Heart right ventricle (tissue), 16 donors: ENCODE measurements at places on chromosomes 12 and 14. TPM values are rescaled to one million over a fixed set of nuclear protein-coding genes. Genes with fewer than 3 reads are reported as not detected.

Gene PLEKHD1
- 0.01 TPM for polyA plus RNA-seq

DNA sequence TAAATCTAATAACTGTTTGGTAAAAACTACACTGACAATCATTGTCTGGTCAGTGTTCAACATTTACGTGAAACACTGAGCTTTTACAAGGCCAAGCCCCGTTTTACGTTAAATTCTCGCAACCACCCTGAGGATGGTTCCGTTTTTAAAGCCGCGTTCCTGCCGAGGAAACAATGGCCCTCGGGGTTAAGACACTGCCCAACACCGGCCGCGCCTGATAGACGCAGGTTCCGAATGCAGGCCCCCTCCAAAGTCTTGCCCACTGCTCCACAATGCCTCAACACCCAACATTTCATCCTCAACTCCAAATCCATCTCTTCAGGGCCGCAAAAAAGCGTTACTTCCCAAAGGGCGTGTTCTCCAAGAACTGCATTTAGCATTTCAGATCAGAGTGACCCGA is 953 bp upstream of the SNRPF start:
- DNase-seq = no peak

- no peak for DNase-seq
These were observed 42.4 kb upstream of the GPATCH2L start for GRCh38 chr14:76109087-76109880.

DNA sequence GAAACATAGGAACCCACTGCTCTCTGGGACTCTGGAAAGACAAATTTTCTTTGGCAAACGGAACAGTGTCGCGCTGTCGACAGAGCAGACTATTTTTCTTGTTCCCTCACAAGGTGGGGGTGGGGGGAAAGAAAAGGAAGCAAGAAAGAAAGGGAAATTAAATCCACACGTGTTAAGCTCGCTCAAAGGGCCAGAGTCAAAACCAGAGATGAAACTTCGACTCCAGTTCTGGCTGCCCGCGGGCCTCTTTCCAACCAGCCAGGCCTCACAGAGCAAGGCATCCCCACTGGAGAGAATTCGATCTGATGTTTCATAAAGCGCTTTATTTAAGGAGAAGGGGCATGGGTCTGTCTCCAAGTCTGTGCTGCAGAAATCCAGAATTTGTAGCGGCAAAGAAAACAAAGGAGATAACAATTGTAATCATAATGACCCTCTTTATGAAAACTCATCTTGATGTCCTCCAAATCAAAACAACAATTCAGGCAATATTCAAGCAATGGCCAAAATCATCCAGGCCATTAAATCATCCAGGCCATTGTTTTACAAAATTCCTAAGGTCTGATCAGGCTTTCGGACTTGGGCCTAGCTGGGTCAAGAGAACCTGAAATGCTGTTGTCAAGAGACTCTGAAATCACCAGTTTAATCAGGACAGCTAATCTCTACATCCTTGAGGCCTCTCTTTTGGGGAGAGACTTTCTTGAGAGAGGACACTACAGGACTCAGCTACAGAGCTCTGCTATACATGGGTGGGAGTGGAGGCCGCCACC is 5.3 kb upstream of the TBX5 start:
- no peak for DNase-seq

Gene PPP1R36
- polyA plus RNA-seq = 0.59 TPM

DNA sequence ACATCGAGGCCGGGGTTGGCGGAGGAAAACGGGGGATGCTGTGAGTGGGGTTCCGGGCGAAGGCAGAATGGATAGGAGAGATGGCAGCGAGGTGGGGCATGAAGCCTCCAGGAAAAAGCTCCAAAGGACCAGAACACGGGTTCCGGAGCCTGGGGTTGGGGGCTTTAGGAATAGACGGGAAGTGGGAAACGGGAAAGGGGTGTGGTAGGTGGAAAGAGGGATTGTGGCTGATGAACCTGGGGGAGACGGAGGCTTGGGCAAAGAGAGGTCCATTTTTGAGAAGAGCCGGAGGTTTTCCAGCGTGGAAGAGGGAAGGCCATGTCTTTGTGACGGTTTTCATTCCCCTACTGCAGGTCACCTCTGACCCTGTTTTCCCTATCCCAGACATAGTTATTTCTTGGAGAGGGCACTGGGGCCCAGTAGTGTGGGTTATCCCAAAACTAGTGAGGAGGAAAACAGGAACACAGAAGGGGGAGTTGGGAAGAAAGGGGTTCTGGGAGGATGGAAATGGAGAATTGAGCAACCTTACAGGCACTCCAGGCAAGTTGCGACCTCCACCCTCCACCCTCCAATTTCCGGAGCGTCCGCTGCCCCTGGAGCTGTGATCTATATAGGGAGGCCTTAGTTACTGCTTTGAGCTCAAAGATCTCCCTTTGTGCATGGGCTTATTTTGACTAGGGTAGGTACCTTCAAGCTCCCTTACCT is 1.1 kb downstream of the ATN1 start:
- DNase-seq = no peak

DNA sequence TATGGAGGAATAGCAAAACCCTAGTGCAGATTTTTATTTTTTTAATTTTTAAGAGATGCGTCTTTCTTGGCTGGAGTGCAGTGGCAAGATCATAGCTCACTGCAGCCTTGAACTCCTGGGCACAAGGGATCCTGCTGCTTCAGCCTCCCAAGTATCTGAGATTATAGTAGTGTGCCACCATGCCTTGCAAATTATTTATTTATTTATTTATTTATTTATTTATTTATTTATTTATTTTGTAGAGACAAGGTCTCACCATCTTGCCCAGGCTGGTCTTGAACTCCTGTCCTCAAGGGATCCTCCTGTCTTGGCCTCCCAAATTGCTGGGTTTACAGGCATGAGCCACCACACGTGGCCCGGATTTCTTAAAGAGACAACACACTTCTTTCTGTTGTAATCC is 1158.8 kb downstream of the AACS start:
- DNase-seq = no peak

GRCh38 chr14:81172881-81173280 is 47.9 kb downstream of the GTF2A1 start:
- no peak for DNase-seq
